PC-3 (cell line): ENCODE measurements at places on chromosomes 3 and 15.
A peak's percentile ranks its signal among the peaks of the same experiment; 100 is the strongest.

GRCh38 chr3:72086042-72086742, 301.2 kb upstream of the PROK2 start:
- H3K27me3 ChIP-seq, result peaks cover 30% of the 10 kb centered on the region
- no peak overlapping the region for H3K27ac ChIP-seq
- H3K4me1 ChIP-seq, result no peaks in the 10 kb centered on the region
- no peak overlapping the region for H3K4me3 ChIP-seq

GRCh38 chr3:189301479-189301878, 129.7 kb downstream of the TPRG1 start:
- no peak for DNase-seq
- H3K27me3 ChIP-seq, result no peaks in the 10 kb centered on the region
- no peak overlapping the region for H3K4me3 ChIP-seq
- H3K4me1 ChIP-seq, result peaks cover 67% of the 10 kb centered on the region

DNA sequence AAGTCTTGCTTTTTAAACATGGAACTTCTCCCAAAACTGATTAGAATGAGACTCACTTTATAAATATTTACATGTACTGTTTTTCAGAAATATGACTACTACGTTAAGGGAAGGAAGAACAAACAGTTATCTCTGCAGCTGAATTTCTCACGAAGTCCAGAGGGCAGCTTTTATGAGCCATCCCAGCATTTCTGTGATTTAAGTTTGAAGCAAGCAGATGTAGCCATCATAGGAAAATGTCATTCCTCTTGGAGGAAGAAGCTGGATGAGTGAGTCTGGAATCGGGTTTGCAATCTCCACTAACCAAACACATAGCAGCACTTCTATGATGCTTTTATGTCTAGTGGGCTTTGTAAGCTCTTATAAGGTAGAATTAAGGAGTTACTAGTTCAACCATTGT, 53.7 kb downstream of the SCN11A start:
- H3K36me3 ChIP-seq, result no peaks in the 10 kb centered on the region
- H3K4me1 ChIP-seq, result peaks cover 3% of the 10 kb centered on the region
- H3K4me3 ChIP-seq, result no peak overlapping the region

GRCh38 chr15:60713119-60714084, 234.5 kb upstream of the ICE2 start:
- no peaks in the 10 kb centered on the region for H3K4me1 ChIP-seq
- H3K27ac ChIP-seq, result no peak overlapping the region
- H3K36me3 ChIP-seq, result no peaks in the 10 kb centered on the region

- H3K4me3 ChIP-seq, result no peak overlapping the region
- no peaks in the 10 kb centered on the region for H3K4me1 ChIP-seq
- H3K27me3 ChIP-seq, result no peaks in the 10 kb centered on the region
- H3K36me3 ChIP-seq, result no peaks in the 10 kb centered on the region
- H3K27ac ChIP-seq, result no peak overlapping the region
These were observed 40.9 kb upstream of the LARS2 start for GRCh38 chr3:45347315-45348000.

DNA sequence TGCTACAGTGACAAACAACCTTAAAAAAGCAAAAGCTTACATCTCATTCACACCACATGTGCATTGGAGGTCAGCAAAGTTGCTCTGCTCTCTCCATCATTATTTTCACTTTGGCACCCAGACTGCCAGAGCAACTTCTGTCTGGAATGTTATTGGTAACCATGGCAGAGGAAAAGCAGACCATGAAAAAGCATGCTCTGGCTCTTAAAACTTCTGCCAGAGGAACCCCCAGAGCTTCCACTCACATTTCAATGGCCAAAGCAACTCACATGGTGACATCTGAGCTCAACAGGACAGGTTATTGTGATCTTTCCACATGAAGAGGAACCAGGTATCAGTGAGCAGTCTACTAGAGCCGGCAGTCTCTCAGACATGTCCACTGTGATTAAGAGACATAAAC, 21.9 kb upstream of the FRMD5 start:
- no peaks in the 10 kb centered on the region for H3K36me3 ChIP-seq
- H3K27ac ChIP-seq, result no peak overlapping the region
- no peak overlapping the region for H3K4me3 ChIP-seq
- no peaks in the 10 kb centered on the region for H3K27me3 ChIP-seq
- peaks cover 20% of the 10 kb centered on the region for H3K4me1 ChIP-seq

- H3K4me1 ChIP-seq, result no peaks in the 10 kb centered on the region
- no peaks in the 10 kb centered on the region for H3K36me3 ChIP-seq
- no peak overlapping the region for H3K27ac ChIP-seq
- DNase-seq, result no peak
- no peak overlapping the region for H3K4me3 ChIP-seq
These were observed 64.8 kb upstream of the STIMATE start for GRCh38 chr3:52962160-52962559.

GRCh38 chr3:189099031-189099471, 72.7 kb upstream of the TPRG1 start:
- H3K4me3 ChIP-seq, result no peak overlapping the region
- no peaks in the 10 kb centered on the region for H3K27me3 ChIP-seq
- DNase-seq, result no peak
- no peak overlapping the region for H3K27ac ChIP-seq
- no peaks in the 10 kb centered on the region for H3K36me3 ChIP-seq
- H3K4me1 ChIP-seq, result no peaks in the 10 kb centered on the region

DNA sequence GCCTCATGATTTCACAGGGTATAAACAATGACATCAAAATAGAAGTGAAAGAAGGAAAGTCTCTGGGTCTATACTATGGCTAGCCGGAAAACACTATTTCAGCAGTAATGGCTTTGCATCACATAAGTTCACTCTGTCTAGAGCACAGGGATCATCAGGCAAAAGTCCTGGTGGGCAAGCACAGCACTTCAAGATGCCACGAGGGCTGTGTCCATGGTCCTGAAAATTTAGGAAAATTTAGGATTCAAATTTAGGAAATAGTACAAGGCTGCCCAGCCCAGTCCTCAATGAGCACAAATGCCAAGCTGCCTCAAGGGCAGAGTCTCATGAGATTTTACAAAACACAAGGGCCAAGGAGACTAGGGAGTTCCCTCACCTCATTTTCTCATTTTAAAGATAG, 54.1 kb downstream of the RORA start:
- no peak overlapping the region for H3K4me3 ChIP-seq
- H3K36me3 ChIP-seq, result no peaks in the 10 kb centered on the region

- no peaks in the 10 kb centered on the region for H3K36me3 ChIP-seq
- H3K27me3 ChIP-seq, result no peaks in the 10 kb centered on the region
- H3K27ac ChIP-seq, result no peak overlapping the region
- no peak overlapping the region for H3K4me3 ChIP-seq
- H3K4me1 ChIP-seq, result no peaks in the 10 kb centered on the region
These were observed 8.4 kb downstream of the ACSBG1 start for GRCh38 chr15:78225783-78226541.

- H3K36me3 ChIP-seq, result no peaks in the 10 kb centered on the region
- no peak overlapping the region for H3K27ac ChIP-seq
- no peaks in the 10 kb centered on the region for H3K27me3 ChIP-seq
- H3K4me1 ChIP-seq, result no peaks in the 10 kb centered on the region
These were observed 70.4 kb downstream of the DLG1 start for GRCh38 chr3:197227780-197228574.

DNA sequence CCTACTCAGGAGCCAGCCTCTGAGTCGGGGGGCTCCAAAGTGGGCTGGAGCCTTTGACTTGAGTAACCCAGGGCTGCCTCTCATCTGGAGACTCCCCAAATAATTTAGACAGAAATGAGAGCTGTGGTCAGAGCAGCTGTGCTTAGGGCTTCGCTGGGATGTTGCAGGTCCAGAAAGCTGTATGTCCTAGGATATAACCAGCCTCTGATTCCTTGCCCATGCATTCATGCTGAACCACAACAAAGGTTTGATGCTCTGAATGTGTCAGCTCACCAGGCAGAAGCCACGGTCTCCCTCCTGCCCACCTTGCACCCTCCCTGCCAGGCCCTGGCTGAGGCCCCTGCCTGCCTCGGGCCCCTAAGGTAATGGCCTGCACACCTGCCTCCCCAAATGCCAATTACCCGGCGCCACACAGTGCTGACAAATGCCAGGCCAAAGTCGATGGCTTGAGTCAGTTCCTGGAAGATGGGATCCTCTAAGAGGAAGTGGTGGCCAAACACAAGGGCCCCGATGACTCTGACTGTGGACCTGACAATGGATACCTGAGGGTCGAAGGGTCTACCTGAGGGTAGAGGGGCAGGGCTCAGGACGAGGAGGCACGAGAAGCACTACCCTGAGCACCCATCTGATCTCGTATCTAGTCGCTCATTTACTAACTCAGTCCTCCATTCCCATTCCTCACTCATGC, 21.7 kb upstream of the PARL start:
- no peak overlapping the region for H3K4me3 ChIP-seq
- no peak overlapping the region for H3K27ac ChIP-seq
- no peaks in the 10 kb centered on the region for H3K27me3 ChIP-seq
- no peaks in the 10 kb centered on the region for H3K36me3 ChIP-seq

DNA sequence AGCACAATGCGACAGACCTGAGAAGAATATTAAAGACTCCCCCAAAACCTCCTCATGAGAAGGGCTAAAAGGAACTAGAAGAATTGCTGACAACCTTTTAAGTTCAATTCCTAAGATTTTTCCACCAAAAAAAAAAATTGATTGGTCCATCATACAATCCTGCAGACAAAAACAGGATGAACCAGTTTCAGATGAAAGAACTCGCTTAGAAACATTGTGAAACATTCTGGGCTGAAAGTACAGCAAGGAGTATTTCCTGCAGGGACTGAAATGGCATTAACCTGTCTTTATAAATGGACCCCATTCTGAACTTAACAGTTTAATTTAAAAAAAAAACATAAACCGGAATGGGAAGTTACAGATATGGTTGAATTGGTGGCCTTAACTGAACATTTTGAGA, 96.0 kb upstream of the FAM174B start:
- no peak overlapping the region for H3K4me3 ChIP-seq
- DNase-seq, result peak; percentile 68
- H3K27ac ChIP-seq, result no peak overlapping the region
- H3K27me3 ChIP-seq, result no peaks in the 10 kb centered on the region

DNA sequence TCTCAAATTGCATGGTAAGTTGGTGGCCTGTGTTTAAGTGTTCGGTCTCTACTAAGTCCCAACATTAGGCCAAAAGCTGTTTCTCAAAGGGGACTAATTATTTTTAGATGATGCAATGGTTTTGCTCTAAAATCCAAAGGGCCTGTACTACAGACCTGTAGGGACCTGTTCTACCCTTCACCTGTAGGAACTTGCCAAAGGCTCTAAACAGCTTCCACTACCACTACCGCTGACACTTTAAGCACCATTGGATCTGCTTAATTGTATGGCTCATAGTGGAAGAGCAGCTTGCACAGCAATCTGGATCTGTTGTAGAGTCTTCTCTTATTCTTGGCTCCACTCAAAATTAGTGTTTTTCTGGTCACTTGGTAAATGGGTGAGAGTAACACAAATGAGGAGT, 346.8 kb downstream of the EPHA6 start:
- no peak overlapping the region for H3K27ac ChIP-seq
- no peaks in the 10 kb centered on the region for H3K36me3 ChIP-seq
- H3K27me3 ChIP-seq, result no peaks in the 10 kb centered on the region
- DNase-seq, result no peak

DNA sequence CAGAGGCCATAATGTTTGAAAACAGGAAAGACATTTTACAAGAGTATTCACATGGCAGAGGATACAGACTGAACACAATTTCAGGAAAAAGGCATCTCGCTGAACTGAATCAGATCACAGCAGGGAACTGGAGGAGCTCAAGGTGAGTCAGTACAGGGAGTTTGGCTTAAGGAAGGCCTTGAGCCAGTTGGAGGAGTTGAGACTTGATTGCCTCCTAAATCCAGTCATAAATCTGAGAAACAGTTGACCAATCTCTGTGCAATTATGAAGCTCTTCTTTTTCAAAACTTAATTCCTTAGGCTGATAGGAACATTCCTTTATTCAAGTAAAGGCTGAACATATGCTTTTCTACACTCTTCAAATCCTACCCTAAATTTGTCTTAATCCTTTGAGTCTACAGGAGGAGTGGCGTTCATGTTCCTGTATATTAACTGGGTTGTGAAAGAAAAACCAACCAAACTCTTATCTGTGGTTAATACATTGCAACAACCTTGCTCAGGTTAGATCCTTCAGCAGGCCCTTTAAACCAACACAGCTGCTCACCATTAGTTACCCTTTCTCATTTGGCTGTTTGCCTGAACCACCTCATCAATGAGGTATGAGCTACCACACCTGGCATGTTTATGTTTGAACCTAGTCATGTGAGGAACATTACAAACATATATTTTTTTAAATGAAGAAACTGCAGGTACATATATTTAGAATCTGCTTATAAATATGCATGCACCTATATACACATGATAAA, 404.1 kb upstream of the ATP11B start:
- H3K36me3 ChIP-seq, result no peaks in the 10 kb centered on the region
- no peak overlapping the region for H3K27ac ChIP-seq
- DNase-seq, result peak; percentile 81
- no peaks in the 10 kb centered on the region for H3K27me3 ChIP-seq
- no peak overlapping the region for H3K4me3 ChIP-seq

- H3K36me3 ChIP-seq, result no peaks in the 10 kb centered on the region
- DNase-seq, result peak; percentile 45
- no peak overlapping the region for H3K4me3 ChIP-seq
- peaks cover 21% of the 10 kb centered on the region for H3K4me1 ChIP-seq
These were observed 23.2 kb downstream of the C2CD4B start for GRCh38 chr15:62141643-62142588.

DNA sequence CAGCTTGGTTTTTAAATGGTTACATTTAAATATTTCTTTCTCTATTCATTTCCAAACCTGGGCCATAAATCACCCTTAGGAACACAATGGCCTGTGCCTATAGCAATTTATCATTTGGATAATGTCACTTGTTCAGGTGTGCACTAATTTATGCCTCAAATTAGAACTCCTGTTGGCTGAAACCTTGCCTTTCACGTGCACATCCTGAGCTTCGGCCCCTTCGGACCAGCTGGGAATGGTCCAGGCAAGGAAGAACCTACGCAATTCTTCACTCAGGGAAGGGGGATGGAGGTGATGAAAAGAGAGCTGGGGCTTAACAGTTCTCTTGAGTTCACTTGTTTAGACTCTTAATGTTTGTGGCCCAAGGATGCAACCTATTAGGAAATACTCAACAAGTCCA, 324.1 kb upstream of the ICE2 start:
- DNase-seq, result no peak
- H3K36me3 ChIP-seq, result no peaks in the 10 kb centered on the region
- no peak overlapping the region for H3K4me3 ChIP-seq
- no peaks in the 10 kb centered on the region for H3K4me1 ChIP-seq
- no peak overlapping the region for H3K27ac ChIP-seq

DNA sequence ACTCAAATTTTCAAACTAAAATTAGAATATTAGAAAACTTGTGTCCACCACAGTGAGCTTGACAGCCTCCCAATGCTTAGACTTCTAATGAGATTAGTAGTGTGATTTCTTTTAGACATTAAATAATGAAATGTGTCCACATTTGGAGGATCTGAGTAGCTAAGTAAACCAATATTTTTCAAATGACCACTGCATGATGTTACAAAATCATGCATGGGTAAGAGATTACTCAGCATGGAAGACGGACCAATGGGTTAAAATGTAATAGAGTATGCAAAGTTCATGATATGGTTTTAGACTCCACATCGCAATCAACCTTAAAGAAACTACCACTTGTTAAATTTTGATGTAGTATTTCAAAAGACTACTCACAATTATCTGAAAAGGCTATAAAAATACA, 130.6 kb downstream of the IMPG2 start:
- no peaks in the 10 kb centered on the region for H3K27me3 ChIP-seq
- DNase-seq, result peak; percentile 86
- peak overlapping the region; percentile 87 for H3K27ac ChIP-seq
- peaks cover 34% of the 10 kb centered on the region for H3K4me1 ChIP-seq
